NCI-H446 treated with DMSO at 0.1 percent for 48 hours (cell line): ENCODE measurements at places on chromosomes 16 and 17.
A peak's percentile ranks its signal among the peaks of the same experiment; 100 is the strongest.

DNA sequence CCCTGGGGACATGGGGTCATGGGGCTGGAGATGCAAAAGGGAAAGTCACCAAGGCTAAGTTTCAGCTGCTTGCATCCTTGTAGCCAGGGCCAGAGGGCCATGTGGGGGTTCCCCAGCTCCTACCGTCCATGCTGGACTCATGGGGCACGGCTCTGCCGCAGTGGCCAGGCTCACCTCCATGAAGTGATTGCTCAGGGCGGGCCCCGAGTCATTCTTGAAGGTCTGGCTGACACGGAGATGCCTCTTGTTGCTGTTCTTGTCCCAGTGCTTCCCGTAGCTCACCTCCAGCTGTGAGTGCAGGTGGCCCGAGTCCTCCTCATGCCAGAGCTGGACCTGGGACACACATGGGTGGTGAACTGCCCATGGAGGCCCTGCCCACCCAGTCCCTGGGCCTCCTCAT lies 114.5 kb downstream of the RMI2 start:
- no peak for DNase-seq

- DNase-seq, result no peak
Observed at GRCh38 chr17:48499735-48500434, 30.9 kb downstream of the HOXB1 start.

DNA sequence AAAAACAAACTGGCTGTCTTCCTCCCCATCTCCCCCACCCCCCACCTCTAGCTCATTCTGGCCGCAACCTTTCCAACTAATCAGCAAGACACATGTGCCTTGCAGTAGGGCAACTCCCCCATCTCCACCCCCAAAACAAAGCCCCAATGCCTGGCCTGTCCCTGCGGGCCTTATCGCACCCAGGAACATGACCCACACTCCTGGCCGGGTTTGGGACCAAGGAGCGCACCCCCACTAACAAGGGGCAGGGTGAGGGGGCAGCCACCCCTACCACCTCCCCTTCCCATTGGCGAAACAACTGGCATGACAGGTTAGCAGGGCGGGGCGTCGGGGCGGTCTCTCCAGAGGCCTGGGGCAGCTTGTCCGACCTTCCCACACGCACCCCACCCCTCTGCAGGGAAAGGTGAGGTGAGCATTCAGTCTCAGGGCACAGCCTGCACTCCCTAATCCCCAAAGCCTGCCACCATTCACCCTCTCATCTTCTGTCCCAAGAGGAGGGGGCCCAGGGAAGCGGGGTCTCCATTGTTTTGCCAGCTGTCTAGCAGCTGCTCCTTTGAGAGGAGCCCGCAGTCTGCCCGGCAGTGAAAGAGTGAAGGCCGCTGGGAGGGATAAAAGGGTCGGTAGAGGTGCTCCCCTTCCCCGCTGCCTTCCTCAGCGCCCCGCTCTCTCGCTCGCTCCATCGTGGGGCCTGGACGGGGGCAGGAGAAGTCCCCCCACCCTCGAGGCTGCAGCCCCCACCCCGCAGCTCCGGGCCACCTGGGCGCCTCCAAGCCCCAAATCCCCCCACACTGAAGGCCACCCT lies 765 bp downstream of the MYO18A start:
- no peak for DNase-seq

DNA sequence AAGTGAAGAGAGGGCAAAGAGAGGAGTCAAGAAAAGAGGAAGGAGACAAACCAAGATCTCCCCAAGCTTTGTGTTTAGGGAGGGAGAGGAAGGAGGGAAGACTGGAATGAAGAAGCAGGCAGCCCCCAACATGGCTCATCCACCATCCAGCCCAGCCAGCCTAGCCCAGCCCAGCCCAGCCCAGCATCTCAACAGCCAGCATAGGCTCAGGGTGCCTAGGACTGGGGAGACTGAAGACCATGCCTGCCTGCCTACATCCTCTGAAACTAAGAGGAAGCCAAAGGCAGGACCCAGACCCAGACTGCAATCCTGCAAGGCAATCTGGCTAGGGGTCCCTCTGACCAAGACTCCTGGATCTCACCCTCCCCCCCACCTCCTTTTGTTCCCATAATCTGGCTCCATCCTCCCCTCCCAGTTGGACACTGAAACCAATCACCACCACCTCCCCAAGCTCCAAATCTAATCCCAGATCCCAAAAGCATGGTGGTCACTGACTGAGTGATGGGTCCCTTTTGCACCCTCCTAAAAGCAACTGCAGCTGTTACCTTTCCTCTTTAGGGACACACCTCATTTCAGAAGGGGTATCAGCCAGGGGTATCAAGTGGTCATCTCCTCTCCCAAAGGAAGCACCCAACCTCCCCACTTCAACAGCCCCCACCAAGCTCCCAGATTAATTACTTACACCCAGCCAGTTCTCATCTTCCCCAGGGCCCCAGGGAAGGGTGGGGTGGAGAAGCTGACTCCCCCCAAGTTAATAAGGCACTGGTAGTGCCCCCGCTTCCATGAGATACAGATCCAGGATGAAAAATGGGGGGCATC lies 1.2 kb downstream of the HDAC5 start:
- no peak for DNase-seq

- DNase-seq, result no peak
Observed at GRCh38 chr16:1071561-1072225, 854 bp upstream of the SSTR5 start.

GRCh38 chr17:17398943-17399926 lies 77.6 kb upstream of the MED9 start:
- DNase-seq, result no peak

- DNase-seq, result peak; percentile 43
Observed at GRCh38 chr16:65809627-65810026, 556.9 kb upstream of the CDH5 start.

DNA sequence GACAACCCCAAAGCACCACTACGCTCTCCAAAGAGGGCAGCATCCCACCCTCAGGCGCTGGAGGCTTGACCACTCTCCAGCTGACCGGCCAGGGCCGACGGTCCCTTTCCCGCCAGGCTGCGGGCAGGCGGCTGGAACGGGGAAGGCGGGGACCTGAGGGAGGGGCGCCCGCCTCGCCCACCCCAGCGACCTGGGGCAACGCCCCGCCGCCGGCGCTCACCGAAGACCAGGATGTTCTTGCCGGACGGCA lies 431 bp downstream of the DYNC1LI2 start:
- no peak for DNase-seq

DNA sequence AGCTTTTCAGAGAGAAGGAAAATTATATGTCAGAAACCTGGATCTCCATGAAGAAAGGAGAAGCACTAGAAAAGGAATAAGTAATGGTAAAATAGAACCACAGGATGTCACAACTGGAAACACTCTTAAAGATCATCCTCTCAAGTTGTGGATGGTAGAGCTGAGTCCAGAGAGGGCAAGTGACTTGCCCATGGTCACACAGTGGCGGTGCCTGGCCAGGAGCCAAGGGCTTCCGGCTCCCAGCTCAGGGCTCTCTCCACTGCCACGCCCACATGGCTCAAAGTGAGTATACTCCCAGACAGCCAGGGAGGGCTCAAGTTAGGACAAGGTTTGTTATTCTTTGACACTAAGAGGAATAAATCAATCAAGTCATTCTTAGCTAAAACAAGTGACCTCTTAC lies 159.8 kb downstream of the COPRS start:
- DNase-seq, result no peak

- no peak for DNase-seq
Observed at GRCh38 chr17:58487589-58488427, at the start of gene HSF5. Gene HSF5 (minus strand): TSS chr17:58488408. CDS start chr17:58488274, 134 bp downstream.

GRCh38 chr17:5416901-5417300 lies 2.6 kb downstream of the NUP88 start:
- no peak for DNase-seq

GRCh38 chr16:88472637-88473205 lies 19.6 kb downstream of the ZFPM1 start:
- no peak for DNase-seq

DNA sequence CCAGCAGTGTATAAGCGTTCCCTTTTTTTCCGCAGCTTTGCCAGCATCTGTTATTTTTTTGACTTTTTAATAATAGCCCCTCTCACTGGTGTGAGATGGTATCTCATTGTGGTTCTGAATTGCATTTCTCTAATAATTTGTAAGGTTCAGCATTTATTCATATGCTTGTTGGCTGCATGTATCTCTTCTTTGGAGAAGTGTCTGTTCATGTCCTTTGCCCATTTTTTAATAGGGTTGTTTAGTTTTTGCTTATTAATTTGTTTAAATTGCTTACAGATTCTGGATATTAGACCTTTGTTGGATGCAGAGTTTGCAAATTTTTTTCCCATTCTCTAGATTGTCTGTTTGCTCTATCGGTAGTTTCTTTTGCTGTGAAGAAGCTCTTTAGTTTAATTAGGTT lies 26.9 kb downstream of the PHKB start:
- DNase-seq, result no peak

GRCh38 chr16:70747703-70748631 lies 53.0 kb downstream of the VAC14 start:
- DNase-seq, result no peak

DNA sequence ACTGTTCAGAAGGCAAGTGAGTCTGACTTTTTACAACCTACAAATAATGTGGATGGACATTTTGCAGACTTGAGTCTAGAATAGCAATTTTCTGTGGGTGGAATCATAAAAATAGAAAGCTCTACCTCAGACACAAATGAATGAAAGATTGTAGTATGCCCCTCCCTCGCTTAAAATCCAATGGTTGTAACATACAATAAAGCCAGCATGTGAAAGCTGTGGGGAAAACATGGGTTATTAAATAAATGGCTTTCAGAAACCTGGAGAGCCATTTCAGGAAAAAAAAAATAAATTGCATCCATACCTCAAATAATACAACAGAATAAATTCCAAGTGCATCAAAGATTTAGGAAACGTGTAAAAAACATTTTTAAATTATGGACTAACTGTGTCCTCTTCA lies 123.1 kb upstream of the MON1B start:
- no peak for DNase-seq

GRCh38 chr17:7132511-7133094 lies 18.0 kb upstream of the ASGR2 start:
- no peak for DNase-seq

DNA sequence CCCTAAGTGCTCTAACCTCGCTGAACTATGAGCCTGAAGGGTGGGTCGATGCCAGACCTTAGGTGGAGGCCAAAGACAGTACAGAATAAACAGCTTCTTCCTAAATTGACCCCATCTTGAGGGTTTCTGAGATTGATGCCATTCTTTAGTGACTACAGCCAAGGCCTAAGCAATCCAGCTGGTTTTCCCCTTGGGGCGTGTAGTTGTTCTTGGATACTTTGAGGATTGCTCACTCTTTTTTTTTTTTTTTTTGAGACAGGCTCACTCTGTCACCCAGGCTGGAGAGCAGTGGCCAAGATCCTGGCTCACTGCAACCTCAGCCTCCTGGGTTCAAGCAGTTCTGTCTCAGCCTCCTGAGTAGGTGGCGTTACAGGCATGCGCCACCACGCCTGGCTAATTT lies 2.0 kb downstream of the OVCA2 start:
- DNase-seq, result no peak

DNA sequence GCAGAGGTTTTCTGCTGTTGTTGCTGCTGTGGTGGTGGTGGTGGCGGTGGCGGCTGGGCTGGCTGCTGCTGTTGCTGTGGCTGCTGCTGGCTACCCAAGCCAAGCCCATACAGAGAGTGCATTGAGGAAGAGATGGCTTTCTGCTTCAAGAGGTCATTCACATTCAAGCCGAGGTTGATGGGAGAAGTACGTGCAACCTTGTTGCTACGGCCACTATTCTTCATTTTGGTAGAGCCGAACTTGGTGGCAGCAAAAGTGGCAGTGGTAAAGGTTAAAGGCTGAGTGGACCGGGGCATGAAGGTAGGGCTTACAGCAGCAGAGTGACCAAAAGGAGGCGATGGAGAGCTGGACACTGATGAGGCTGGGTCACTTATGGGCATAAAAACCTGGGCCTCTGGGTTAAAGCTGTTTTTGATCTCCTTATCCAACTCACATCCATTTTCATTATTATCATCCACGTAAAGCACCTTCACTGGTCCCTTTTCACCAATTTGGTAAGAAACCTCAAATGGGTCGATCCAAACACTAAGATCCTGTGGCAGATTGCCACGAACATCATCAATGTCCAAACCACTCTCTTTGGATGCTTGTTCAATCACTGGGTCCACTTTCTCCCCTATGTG lies 2.8 kb downstream of the TOB1 start:
- DNase-seq, result no peak

DNA sequence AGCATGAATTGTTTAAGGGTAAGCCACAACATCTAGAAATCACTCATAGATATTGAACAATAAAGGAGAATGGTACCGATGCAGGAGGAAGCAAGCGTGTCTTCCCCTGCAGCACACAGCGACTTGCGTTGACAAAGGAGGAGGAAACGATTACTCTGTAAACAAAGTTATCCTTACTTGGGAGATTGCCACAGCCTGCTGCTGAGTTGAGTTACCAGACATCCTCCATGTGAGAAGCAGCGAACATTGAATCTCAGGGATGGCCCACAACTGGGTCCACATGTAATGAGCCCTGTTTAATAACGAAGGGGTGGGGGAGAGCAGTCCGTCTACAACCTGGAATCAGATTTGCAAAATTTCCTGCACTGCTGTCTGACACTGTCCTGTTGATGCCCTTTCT lies 27.7 kb downstream of the CLUH start:
- no peak for DNase-seq

DNA sequence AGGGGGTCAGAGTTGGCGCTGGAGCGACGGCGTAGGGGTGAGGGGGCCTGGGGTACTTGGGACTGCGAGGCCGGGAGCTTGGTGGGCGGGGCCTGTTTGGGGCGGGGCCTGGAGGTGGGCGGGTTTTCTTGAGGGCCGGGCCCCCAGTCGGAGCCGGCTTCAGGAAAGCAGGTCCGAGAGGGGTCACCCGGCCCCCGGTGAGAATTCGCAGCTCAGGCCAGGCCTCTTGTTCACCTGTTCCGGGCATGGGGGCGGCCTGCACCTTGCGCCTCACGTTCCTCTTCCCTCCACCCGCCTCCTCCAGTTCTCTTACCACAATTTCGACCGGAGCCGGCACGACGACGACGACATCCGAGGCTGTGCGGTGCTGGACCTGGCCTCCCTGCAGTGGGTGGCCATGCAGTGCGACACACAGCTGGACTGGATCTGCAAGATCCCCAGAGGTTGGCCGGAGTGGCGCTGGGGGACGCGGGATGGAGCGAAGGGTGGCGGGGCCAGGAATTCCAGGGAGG lies 52.5 kb downstream of the MRC2 start:
- no peak for DNase-seq

- DNase-seq, result no peak
Observed at GRCh38 chr17:57949649-57950048, 5.6 kb downstream of the CUEDC1 start.

DNA sequence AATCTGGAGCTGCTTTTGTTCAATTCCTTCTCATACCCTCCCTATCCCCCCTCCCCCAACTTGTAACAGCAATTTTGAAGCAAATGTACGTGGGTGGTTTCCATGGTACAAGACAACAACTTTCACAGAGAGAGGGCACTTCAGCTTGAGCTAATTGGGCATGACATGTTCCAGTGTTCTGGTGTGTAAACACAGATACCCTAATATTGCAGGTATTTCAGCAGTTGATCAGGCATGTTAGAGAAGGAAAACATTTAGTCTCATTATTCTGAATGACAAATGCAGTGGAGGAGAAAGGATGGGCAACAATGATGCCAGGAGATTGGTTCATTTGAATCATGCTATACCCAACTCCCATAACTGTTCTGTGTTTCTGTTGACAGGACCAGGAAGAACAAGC lies 137.5 kb downstream of the TRIM37 start:
- DNase-seq, result no peak
